Activated T-helper 1 cell treated with anti-CD3 and anti-CD28 coated beads, Interleukin-12 subunit alpha, Interleukin-12 subunit beta, Interleukin-2, Interleukin-4 antibody, amounts not matched to agents 30 ng/mL and 10 ng/mL and 1 ng/mL, durations not matched to agents 14 hours and 24 hours and 36 hours (primary cell): ENCODE measurements at places on chromosomes 16 and 17. TPM values are rescaled to one million over a fixed set of nuclear protein-coding genes. Genes with fewer than 3 reads are reported as not detected.

The LRRC46 gene
- total RNA-seq: 0.39 and 0.70 TPM in 2 replicates

DNA sequence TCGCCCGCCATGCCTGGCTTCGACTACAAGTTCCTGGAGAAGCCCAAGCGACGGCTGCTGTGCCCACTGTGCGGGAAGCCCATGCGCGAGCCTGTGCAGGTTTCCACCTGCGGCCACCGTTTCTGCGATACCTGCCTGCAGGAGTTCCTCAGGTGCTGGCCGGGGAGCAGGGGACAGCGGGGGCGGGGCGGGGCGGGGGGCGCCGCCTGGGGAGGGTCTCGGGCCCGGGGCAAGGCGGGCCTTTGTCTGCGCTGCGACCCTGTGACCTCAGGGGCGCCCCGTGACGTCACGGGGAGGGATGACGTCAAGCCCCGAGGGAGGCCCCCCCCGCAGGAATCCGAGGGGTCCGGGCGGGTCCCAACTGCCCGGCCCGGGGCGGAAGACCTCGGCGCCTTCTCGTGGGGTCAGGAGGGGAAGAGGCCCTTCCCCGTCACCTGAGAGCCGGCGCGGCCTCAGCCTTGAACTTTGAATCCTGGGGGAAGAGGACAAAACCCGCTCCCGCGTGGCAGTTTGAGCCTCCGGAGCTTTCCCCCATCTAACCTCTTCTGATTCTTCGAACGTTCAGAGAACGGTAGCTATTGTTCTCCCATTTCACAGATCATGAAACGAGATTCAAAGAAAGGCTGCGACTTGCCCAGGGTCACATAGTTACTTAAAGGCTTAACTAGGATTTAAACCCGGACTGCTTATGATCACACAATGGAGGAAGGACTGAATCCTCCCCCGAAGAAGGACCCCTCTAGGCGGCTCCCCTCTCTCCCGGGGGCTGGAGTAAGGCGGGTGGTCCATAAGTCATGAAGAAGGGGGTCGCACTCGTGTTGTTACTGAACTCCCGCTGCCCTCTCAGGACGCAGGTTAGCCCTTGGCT, 527 bp downstream of the TRAF4 start:
- H3K27ac ChIP-seq: peak overlapping the region; percentile 82
- DNase-seq: peak; percentile 58
- peaks cover 26% of the 10 kb centered on the region for H3K36me3 ChIP-seq
- H3K4me1 ChIP-seq: peaks cover 25% of the 10 kb centered on the region
- H3K27me3 ChIP-seq: no peaks in the 10 kb centered on the region

GRCh38 chr17:1001640-1002411, 4.9 kb downstream of the TIMM22 start:
- H3K4me3 ChIP-seq: no peak overlapping the region
- H3K27me3 ChIP-seq: no peaks in the 10 kb centered on the region
- H3K27ac ChIP-seq: no peak overlapping the region
- H3K4me1 ChIP-seq: peaks cover 25% of the 10 kb centered on the region

GRCh38 chr16:48613061-48613957, 3.3 kb upstream of the N4BP1 start:
- H3K27me3 ChIP-seq: no peaks in the 10 kb centered on the region
- H3K4me3 ChIP-seq: peak overlapping the region; percentile 68
- peaks cover 5% of the 10 kb centered on the region for H3K36me3 ChIP-seq
- peaks cover 69% of the 10 kb centered on the region for H3K4me1 ChIP-seq
- peak; percentile 64 for DNase-seq

- H3K27ac ChIP-seq: no peak overlapping the region
- H3K36me3 ChIP-seq: peaks cover 11% of the 10 kb centered on the region
- H3K4me3 ChIP-seq: peak overlapping the region; percentile 49
- H3K4me1 ChIP-seq: peaks cover 53% of the 10 kb centered on the region
- peak; percentile 19 for DNase-seq
- no peaks in the 10 kb centered on the region for H3K27me3 ChIP-seq
Measured at GRCh38 chr17:48102798-48103715, 1.8 kb upstream of the CBX1 start.

GRCh38 chr17:742147-742793, 9.8 kb downstream of the GEMIN4 start:
- no peak overlapping the region for H3K27ac ChIP-seq
- no peaks in the 10 kb centered on the region for H3K27me3 ChIP-seq
- H3K4me1 ChIP-seq: peaks cover 15% of the 10 kb centered on the region
- no peak overlapping the region for H3K4me3 ChIP-seq
- no peak for DNase-seq
- H3K36me3 ChIP-seq: peaks cover 52% of the 10 kb centered on the region
